ENCODE measurements at places on chromosomes 5 and 9.

- DNase-seq = no peak
Observed at GRCh38 chr5:138033386-138033808, 518 bp upstream of the FAM13B start.

- DNase-seq = peak; percentile 82
Observed at GRCh38 chr9:77648234-77649108, at the start of gene GNA14. GNA14 (minus strand) TSS chr9:77648322; CDS start chr9:77647793, 529 bp downstream.

GRCh38 chr9:127987103-127987614, 6.4 kb upstream of the EEIG1 start:
- DNase-seq = no peak

DNA sequence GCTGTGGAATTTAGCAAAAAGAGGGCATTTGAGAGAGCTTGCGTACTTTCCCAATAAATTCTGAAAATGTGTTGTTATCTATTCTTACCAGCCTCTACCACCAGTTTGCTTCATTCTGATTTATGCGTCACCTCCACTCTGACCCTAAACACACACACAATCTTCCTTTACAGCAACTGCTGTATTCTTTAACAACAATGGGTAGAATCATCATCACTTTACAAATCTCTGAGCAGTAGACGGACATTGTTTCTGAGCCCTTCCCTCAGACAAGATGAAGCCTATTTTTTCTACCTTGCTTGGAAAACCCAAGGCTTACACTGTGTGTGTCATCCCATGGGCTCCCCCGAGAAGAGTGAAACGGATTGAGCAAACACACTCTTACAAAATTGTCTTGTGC, 83.1 kb upstream of the RASA1 start:
- no peak for DNase-seq

DNA sequence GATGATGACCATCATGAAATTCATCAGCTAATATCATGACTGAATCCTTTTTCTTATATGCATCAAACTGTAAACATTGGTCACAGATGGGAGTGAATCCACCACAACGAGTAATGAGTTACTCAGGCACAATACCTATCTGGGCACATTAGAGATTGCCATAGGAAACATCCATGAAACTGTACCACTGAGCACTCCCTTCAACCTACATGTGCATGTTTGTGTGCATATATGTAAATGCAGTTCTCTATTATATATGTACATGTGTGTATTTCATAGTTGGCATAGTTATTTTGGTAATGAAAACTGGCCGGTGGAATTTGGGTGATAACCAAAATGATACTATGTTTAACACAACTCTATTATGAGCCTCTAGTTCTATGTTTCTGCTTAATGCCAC, 387.3 kb upstream of the ARRDC3 start:
- no peak for DNase-seq

DNA sequence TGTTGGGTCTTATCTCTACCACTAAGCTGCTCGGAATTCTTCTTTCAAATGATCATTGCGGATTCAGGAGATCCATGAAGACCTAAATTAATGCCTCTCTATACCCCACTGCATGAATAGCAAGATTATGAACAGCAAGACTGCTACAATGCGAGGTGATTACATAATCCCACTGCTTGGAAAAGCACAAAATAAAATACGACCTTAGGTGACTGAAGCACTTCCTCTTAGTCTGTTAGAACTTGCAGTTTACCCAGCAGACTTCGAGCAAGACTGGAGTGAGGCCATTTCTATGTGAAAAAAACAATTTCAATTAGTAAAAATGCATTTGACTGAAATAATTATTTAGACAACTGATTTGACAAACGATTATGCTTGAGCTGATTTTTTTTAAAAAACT, 59.8 kb downstream of the SH3RF2 start:
- DNase-seq = no peak

- no peak for DNase-seq
Observed at GRCh38 chr5:81773574-81773973, 22.7 kb upstream of the SSBP2 start.

DNA sequence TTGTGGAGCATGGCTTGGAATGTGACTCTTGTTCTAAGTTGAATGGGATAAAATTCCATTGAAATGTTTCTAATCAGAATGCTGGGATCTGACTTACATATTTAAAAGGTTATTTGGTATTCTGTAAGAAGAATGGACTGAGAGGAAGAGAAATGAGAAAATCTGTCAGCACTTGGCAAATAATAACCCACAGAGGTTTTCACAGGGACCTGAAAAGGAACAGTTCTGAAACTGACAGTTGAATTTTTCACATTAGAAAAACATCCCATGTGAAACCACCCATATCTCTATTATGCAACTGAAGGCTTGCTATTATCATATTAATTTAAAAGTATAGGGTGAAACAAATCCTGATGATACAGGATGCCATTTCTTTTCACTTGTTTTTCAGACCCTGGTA, 302.7 kb downstream of the EPB41L4A start:
- DNase-seq = no peak

Measured in islet precursor cell (in vitro differentiated cells).